Kidney (tissue), 22 donors: ENCODE measurements at places on chromosomes 16 and 17. TPM values are rescaled to one million over a fixed set of nuclear protein-coding genes. Genes with fewer than 3 reads are reported as not detected.

GRCh38 chr17:7579001-7579833, at the start of gene CD68:
Gene CD68 (plus strand): TSS chr17:7579638. CDS start chr17:7579678, 40 bp downstream.
- DNase-seq, result no peak

DNA sequence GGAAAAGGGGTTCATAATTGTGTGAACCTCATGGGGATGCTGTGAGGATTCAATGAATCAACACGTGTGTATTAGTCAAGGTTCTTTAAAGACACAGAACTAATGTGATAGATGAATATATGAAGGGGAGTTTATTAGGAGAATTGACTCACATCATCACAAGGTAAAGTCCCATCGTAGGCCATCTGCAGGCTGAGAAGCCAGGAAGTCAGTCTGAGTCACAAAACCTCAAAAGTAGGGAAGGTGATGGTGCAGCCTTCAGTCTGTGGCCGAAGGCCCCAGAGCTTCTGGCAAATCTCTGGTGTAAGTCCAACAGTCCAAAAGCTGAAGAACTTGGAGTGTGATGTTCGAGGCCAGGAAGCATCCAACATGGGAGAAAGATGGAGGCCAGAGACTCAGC, 413.4 kb downstream of the CDH13 start:
- DNase-seq, result no peak

DNA sequence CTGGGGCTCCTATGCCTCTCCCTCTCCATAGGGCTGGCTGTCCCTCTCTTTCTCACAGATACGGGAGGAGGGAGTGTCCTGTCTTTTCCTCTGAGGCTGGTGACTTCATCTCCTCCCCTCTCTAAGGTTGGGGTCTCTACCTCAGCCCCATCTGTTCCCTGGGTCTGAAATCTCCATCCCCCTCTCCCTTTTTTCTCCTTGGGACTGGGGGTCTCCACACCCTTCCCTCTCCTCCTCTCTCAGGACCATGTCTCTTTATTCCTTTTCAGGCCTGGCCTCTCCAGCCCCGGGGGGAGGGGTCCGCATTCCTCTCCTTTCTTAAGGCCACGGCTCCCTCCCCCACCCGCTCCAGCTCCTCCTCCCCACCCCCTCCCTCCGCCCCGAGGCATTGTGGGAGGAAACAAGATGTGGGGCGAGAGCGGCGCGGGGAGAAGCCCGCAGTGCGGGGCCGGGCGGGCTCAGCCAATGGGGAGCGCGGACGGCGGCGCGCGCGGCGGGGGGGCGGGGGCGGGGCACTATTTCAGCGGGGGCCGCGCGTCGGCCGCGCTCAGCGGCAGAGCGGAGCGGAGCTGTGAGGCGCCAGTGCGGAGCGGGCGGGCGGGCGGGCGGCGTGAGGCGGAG, at the start of gene DYNLL2:
DYNLL2 (plus strand) TSS at position 550 of the 621 bp plus-strand sequence. CDS start 3,672 bp downstream, outside the sequence.
- peak; percentile 98 for DNase-seq

DNA sequence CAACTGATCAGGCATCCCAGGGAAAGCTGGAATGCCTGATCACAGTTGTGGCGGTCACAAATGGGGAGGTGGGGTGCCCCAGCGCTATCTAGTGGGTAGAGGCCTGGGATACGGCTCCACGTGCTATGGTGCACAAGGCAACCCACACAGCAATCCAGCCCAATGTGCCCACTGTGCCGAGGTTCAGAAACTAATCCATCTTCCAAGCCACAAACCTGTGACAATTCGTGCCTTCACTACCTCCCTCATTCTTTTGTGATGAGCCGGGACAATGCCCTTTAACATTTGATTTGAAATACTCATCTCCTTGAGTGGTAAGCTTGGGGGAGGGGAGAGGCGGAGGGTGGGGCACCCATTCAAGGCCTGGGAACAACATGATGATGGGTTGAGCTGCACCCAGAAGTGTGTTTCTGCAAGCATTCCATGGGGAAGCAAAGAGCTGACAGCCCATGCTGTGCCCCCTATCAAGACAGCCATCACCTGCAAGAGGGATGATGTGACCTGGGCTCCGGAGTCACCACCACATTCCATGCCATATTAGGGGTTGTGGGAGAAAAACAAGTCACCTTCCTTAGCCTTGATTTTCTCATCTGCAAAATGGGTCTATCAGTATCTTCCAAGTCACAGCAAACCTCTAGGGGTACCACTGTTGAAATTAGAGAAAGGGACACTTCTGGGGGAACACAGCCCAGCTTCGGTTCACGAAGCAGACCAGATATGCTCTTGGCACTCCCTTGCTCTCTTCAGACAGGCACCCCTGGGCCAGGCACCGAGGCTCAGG, 3.7 kb downstream of the ELOB start:
- no peak for DNase-seq

GRCh38 chr17:39405436-39405835, 4.0 kb upstream of the FBXL20 start:
- DNase-seq, result no peak

DNA sequence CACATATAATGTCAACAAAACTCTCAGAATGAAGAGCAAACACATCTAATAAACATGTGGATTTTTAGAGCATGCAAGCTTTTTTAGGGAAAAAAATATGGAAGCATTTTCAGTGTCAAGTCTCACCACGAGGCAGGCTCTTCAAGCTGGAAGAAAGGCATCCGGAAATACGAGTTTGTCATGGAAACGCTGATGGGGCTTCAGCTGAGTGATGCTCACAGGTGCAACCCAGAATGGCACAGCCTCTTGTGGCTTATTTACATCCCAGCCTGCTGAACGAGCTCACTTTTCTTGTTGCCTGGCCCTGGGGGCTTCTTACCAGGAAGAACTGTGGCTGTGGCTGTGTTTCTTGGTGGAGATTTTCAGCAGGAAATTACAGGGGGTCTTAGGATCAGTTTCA, 24.1 kb upstream of the DYNLL2 start:
- no peak for DNase-seq

DNA sequence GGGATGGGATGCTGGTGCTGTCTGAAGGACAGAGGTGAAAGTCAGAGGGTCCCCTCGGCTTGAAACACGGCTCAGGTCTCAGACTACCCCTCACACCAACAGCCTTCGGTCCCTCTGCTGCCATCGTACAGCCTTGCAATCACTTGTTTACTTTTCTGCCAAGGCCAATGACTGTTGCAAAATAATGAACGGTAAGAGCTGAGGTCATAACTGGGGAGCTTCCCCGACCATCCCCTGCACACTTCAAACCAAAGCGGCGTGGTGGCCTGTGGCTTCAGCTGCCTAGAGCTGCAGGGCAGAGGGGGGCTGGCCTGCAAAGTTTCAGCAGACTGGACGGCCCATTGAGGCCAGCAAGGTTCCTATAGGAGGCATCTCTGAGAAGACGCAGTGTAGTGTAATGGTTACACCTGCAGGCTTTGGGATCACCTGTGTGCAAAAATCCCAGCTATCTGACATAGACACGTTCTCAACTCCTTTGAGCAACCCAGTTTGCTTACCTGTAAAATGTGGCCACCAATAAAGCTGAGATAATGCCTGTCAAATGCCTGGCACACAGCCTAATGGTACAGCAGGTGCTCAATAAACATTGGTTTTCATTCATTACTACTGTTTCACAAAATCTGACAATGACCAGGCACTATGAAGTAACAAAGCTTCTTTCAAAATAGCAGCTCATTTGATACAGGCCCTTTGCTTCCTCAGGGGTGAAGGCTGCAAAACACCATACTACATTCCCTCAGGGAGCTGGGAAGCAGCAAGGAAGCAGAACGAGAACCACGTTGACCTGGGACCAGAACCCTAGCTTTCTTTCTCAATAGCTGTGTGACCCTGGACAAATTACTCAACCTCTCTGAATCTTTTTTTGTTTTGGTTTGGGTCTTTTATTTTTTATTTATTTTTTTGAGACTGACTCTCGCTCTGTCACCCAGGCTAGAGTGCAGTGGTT, 5.0 kb downstream of the PAM16 start:
- no peak for DNase-seq

DNA sequence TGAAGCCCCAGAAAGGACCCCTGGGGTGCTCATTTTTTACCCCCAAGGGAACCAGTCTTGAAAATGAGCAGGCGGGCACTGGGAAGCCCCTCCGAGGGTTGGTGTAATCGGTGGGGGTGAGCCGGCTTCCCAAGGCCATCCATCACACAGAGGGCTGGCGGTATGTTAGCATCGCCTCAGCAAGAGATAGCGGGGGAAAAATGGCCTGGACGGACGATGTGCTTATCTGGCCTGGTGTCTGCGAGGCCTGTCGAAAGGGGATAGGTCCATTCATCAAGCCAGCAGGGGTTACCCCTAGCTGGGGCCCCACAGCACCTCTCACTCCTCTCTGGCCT, 188.9 kb downstream of the IRF8 start:
- no peak for DNase-seq

- no peak for DNase-seq
Measured at GRCh38 chr16:79560318-79560717, 40.2 kb downstream of the MAF start.

GRCh38 chr16:15484662-15485061, 50.3 kb downstream of the BMERB1 start:
- no peak for DNase-seq

- DNase-seq, result no peak
Measured at GRCh38 chr17:83077411-83077810, 2.0 kb upstream of the METRNL start.

DNA sequence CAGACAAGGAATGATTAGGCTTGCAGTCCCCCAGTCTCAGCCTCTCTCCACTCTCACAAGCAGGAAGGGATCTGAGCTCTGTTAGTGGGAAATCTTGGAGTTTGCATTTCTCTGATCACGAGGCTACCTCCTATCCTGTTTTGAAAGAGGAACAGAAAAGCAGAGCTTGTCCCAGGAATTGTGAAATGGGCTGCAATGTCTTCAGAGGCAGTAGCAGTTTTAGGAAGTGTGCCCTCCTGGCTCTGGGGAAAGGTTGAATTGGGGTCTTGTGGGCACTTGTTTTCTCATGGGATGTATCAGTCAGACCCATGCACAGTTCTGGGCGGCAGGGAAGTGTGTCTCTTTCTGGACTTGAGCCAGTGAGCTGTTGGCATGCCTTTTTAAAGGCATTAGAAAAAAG, 22.8 kb downstream of the NUP85 start:
- peak; percentile 11 for DNase-seq

DNA sequence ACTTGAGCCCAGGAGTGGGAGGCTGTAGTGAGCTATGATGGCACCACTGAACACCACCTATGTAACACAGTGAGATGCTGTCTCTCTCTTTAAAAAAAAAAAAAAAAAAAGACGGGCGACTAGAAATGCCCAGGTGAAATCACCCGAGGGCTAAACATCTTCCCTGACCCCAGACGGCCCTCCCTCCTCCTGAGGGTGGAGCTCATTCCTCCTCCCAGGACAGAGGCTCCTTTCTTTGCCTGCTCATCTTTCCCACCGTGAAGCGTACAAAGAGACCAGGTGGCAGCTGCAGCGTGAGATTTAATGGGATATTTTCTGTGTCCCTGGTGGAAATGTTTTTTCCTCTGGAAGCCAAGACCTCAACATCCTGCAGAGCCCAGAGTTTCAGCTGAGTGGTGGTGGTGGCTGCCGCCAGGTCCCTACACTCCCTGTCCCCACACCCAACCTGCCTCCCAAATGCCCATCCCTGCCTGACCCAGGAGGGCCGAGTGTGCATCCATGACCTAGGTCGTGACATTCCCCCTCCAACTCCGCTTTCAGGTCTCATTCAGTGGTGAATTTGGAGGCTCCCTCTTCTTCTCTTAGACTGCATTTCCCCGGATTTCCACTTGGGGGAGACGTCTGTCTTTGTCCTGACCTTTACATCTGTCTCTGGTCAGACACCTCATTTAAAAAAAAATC, 14.4 kb upstream of the GPRC5B start:
- DNase-seq, result peak; percentile 35

GRCh38 chr16:77190190-77190477, 856 bp upstream of the MON1B start:
- DNase-seq, result no peak

DNA sequence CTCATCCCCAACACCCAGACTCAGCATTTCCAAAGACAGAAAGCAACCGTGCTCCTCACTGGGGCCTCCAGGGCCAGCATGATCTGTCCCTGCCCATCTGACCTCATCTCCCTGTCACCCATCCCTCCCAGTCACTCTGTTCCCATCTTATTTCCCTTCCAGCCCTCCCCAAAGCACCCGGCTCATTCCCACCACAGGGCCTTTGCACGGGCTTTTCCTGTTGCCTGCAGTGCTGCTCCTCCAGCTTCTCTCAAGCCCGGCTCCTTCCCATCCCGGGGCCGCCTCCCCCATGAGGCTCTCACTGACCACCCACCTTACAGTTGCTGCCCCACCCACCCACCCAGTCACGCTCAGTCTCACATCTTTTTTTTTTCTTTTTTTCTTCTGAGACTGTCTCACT, 54.8 kb downstream of the RMI2 start:
- DNase-seq, result no peak

- no peak for DNase-seq
Measured at GRCh38 chr17:50797135-50797810, 30.0 kb upstream of the ANKRD40CL start.

DNA sequence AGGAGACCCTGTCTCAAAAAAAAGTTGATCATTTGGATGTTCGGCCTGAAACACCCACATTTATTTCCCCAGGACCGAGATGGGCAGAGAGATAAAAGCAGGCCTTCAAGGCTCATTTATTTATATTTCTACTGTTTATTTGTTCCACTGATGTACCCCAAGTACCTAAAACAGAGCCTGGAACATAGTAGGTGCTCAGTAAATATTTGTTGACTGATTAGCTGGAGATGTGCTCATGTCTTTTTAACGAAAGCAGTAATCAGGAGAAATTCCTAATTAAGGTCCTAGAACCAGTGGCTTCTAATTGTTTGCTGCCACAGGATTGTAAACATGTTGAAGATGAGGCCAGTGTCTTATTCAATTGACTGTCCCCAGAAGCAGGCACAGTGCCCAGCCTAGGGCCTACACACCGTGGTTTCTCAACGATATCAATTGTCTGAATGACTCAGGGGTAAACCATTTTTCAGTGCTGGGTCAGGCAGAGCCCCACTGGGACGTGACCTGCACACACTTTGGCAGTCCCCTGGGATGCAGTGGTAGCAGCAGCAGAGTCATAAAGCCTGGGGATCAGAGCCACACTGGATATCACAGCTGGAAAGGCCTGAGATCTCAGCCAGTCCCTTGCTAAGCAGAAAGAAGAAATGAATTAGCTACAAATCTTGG, 34.8 kb downstream of the SOST start:
- no peak for DNase-seq

- DNase-seq, result no peak
Measured at GRCh38 chr17:44971776-44972483, 3.8 kb upstream of the C1QL1 start.

DNA sequence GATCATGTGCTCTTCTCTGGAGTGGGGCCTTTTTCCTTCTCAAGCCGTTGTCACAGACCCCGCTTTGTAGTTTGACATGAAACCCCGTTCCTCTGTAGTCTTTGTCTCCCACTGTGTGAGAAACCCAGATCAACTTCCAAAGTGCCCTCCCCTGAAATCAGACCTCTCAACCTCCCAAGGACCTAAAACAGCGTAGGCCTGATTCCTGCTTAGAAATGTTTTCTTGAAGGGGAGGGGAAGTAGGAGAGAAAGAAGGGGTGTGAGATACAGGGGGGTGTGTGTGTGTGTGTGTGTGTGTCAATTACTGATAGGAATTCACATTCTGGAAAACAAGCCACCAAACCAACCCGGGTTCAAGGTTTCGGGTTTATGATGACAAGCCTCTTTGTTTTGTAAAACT, 1.4 kb downstream of the UBE2O start:
- DNase-seq, result peak; percentile 28

Gene MYL4
- total RNA-seq, result not detected

Gene HS3ST3B1
- total RNA-seq, result 5.3 TPM

Gene SLC38A8
- total RNA-seq, result not detected

Gene TLCD3B
- total RNA-seq, result not detected

Gene PTX4
- not detected for total RNA-seq

Gene TBC1D26
- total RNA-seq, result not detected

Gene KRT9
- not detected for total RNA-seq

Gene SNAI3
- total RNA-seq, result 2.3 TPM

Gene PYDC1
- not detected for total RNA-seq
